Osteoblast (primary cell): ENCODE measurements at places on chromosomes 6 and 20.

- no peaks in the 10 kb centered on the region for H3K27me3 ChIP-seq
- no peak overlapping the region for H3K27ac ChIP-seq
These were observed 3.0 kb upstream of the ZSCAN26 start for GRCh38 chr6:28263922-28264321.

DNA sequence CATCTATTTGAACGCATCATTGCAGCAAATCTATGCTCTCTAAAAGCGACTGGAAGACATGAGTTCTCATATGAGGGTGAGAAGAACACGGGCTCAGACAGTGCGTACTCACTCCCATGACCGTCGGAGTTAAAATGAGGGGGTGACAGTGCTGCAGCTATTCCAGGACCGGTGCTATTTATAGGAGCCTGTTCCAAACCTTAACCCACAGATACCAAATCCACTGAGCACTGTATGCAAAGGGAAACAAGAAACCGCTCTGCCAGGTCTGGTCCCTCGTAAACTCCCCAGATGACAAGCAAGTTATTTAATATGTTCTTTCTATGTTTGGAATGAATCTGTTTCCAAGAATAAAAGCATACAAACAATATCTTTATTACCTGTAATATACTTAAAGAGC, 22.9 kb downstream of the PPP1R3G start:
- no peak for DNase-seq
- peaks cover 3% of the 10 kb centered on the region for H3K4me1 ChIP-seq
- no peak overlapping the region for H3K27ac ChIP-seq

DNA sequence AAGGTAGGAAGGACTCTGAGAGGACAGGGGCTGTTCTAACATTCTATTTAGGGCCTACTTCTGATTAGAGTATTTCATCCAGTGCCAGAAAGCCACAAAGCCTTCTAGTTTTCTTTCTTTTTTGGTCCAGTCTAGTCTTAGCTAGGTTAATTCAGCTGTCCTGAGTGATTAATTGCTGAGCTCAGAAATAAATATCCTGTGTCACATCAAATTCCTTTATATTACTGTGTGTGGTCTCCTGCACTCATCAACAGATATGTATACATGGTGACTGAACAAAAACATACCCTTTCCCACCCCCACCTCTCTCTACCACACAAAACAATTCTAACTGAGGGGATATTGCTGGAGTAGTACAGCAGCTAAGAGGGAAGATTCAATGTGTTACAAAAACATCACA, 601.5 kb upstream of the NRSN1 start:
- no peak overlapping the region for H3K4me3 ChIP-seq
- H3K36me3 ChIP-seq: no peaks in the 10 kb centered on the region
- no peak overlapping the region for H3K27ac ChIP-seq

GRCh38 chr6:124769811-124770544, 192.3 kb upstream of the RNF217 start:
- H3K4me3 ChIP-seq: no peak overlapping the region
- no peaks in the 10 kb centered on the region for H3K4me1 ChIP-seq
- peaks cover 3% of the 10 kb centered on the region for H3K27me3 ChIP-seq
- DNase-seq: no peak
- no peak overlapping the region for H3K27ac ChIP-seq

DNA sequence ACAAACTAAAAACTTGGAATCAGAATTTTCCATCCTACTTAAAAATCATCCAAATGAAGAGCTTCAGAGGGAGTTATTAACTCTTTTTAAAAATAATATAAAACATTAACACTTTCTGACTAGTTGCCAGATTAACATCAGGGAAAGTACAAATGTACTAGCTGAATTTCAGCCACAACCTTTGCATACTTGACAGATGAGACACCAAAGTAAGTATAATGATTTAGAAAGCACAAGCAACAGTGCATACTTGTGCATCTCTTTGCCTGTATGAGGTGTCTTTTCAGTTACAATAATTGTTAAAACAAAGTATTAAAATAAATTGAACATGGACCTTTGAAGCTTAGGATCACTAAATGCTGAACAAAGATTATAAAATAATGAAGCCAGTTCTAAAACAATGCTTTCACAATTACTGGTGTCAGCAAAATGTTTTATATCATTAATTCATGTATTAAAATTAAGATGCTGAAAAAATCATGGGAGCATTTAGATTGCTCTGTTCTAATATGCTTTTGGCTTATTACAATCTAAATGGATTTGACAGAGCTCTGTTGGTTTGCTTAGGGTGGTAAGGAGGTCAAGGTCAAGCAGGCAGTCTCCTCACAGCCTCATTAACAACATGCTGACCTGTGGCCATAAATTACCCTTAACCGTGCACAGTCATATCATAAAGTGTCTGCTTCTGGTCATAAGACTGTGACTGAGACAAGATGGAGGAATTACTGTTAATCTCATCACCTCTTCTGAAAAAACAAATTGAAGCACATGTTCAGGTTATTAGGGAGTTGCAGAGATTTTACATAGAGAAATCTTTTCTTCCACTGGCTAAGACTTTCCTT, 15.1 kb downstream of the RNF217 start:
- H3K4me1 ChIP-seq: peaks cover 4% of the 10 kb centered on the region
- no peak overlapping the region for H3K4me3 ChIP-seq
- no peak overlapping the region for H3K27ac ChIP-seq
- no peaks in the 10 kb centered on the region for H3K27me3 ChIP-seq
- H3K36me3 ChIP-seq: peaks cover 33% of the 10 kb centered on the region

GRCh38 chr6:168314948-168315347, 4.6 kb downstream of the DACT2 start:
- H3K36me3 ChIP-seq: no peaks in the 10 kb centered on the region
- no peak overlapping the region for H3K4me3 ChIP-seq
- H3K27me3 ChIP-seq: no peaks in the 10 kb centered on the region
- no peaks in the 10 kb centered on the region for H3K4me1 ChIP-seq
- no peak overlapping the region for H3K27ac ChIP-seq

DNA sequence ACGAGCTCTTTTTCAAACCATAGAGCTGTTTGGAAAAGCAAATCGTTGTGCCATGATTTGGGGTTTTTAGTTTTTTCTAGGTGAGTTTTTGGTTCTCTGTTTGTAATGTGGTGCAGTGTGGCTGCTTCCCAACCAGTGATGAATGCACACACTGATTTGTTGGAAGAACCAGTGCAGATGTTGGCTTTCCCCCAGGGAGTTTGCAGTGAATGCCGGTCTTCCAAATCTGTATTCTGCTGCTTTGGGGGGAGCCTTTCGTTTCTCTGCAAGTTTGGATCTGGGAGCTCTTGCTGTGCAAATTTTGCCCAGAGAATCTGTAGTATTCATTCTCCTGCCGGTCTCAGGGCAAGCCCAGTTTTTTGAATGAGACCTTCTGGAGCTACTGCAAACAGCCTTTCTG, 14.5 kb downstream of the HECA start:
- no peak for DNase-seq
- H3K27me3 ChIP-seq: no peaks in the 10 kb centered on the region
- H3K36me3 ChIP-seq: no peaks in the 10 kb centered on the region
- H3K4me1 ChIP-seq: peaks cover 30% of the 10 kb centered on the region

- H3K36me3 ChIP-seq: no peaks in the 10 kb centered on the region
- DNase-seq: no peak
- no peak overlapping the region for H3K4me3 ChIP-seq
- no peak overlapping the region for H3K27ac ChIP-seq
These were observed 10.6 kb downstream of the RBM24 start for GRCh38 chr6:17291778-17292177.

DNA sequence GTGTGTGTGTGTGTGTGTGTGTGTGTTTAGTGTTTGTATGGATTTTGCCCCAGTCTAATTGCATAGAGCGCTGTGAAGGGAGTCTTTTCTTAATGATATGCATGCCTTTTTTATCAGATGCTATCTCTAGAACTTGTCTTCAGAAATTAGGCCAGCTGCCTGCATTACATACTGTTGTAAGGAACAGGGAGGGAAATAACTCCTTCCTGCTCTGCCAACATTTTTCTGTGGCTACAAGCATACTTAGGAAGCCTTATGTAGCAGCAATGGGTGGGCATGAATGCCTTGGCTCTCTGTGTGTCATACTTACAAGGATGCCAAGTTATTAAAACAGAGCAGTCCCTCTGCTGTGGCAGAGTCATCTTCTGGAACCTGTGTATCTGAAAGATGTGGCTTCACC, 8.0 kb upstream of the COL21A1 start:
- H3K27me3 ChIP-seq: no peaks in the 10 kb centered on the region
- H3K27ac ChIP-seq: no peak overlapping the region
- no peak for DNase-seq
- H3K4me3 ChIP-seq: no peak overlapping the region

DNA sequence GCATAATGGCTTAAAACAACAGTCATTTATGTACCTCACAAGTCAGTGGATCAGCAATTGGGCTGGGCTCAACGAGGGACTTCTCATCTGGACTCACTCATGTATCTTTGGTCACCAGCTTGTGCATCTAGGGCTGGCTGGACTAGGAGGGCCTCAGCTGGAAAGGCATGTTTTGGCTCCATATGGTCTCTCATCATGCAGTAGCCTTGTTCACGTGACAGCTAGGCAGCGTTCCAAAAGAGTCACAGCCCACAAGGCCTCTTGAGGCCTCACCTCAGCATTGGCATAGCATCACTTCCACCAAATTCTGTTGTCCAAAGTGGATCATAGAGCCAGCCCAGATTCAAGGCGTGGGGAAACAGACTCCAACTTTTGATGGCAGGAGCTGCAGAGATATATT, 110.1 kb downstream of the MAFB start:
- no peak for DNase-seq
- H3K27me3 ChIP-seq: no peaks in the 10 kb centered on the region
- no peak overlapping the region for H3K4me3 ChIP-seq
- no peaks in the 10 kb centered on the region for H3K36me3 ChIP-seq
- no peak overlapping the region for H3K27ac ChIP-seq

DNA sequence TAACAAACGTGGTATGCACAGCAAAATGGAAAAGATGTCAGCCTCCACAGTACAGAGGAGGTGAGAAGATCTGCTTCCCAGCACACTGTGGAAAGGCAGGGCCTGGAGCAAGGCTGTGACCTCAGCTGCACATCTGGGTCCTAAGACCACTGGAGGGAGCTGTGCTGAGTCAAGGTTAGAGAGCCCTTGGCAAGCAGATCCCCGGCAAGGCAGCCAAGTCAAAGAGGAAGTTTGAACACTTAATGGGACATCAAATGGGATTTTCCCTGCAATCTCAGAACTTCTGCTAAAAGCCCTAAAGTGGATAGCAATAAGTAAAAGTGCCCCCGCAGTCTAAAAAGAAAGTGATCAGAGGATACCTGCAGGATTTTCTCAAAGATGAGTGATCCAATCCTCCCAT, 39.5 kb downstream of the UNC5CL start:
- no peaks in the 10 kb centered on the region for H3K36me3 ChIP-seq
- no peak overlapping the region for H3K4me3 ChIP-seq
- H3K4me1 ChIP-seq: no peaks in the 10 kb centered on the region
- no peak overlapping the region for H3K27ac ChIP-seq
- H3K27me3 ChIP-seq: peaks cover 12% of the 10 kb centered on the region

DNA sequence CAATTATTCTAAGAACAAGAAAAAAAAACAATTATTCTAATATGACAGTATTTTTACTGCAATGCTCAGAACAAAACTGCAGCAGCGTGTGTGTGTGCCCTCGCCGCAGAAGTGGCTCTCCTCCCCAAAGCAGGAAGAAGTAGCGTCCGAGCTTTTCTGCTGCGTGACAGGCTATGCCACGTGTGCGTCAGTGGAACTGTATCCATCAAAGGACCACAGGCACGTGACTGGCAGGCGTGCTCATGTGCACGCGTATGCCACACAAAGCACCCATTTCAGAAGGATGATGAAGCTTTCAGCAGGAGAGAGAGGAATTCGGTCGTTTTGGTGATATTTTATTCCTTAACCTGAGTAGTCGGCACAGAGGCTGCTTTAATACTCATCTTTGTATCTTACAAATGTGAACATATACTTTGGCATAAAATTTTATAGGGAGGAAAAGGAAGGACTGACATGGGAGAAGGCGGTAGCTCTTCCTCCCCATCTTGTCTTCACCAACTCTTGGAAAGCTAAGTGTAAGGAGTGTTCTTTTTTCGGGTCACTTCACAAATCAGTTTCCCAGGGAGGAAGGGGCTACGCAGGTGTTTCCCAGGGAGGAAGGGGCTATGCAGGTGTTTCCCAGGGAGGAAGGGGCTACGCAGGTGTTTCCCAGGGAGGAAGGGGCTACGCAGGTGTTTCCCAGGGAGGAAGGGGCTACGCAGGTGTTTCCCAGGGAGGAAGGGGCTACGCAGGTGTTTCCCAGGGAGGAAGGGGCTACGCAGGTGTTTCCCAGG, 3.4 kb downstream of the TCFL5 start:
- no peak overlapping the region for H3K4me3 ChIP-seq
- no peaks in the 10 kb centered on the region for H3K27me3 ChIP-seq
- no peak overlapping the region for H3K27ac ChIP-seq

- peak overlapping the region; percentile 71 for H3K27ac ChIP-seq
- peaks cover 47% of the 10 kb centered on the region for H3K4me1 ChIP-seq
- peak; percentile 25 for DNase-seq
- H3K36me3 ChIP-seq: no peaks in the 10 kb centered on the region
- peak overlapping the region; percentile 19 for H3K4me3 ChIP-seq
These were observed 469.7 kb downstream of the CDKAL1 start for GRCh38 chr6:21003780-21004541.
